ENCODE measurements at places on chromosomes 3 and 15.

GRCh38 chr3:113103588-113103987, 107.8 kb upstream of the BOC start:
- no peak for DNase-seq

DNA sequence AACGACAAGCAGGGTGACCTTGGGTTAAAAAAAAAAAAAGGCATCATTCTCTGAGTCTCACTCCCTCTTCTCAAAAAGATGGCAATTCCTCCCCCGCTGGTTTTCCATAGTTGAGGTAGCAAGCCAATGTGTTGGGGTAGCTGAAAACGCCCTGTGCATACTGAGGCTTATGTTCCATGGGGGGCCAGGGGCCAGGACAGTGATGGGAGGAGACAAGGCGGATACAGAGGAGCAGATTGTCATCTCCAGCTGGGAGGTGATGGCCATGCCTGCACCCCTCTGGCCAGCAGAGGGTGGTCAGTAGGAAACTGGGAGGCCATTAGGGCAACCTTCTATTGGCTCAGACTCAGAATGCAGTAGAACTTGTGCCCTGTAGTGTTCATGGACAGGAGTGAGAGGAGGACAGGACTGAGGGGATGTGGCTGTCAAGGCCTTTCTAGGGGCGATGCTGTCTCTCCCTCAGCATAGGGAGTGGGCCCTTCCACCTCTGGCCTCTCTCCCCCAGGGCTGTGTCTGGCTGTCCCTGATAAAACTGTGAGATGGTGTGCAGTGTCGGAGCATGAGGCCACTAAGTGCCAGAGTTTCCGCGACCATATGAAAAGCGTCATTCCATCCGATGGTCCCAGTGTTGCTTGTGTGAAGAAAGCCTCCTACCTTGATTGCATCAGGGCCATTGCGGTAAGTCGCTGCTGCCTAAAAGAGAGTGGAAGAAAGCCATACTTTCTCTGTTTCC, 1.9 kb downstream of the TF start:
- no peak for DNase-seq

GRCh38 chr3:191235331-191236314, 36.6 kb downstream of the OSTN start:
- no peak for DNase-seq

GRCh38 chr3:43953814-43954692, 263.3 kb downstream of the ABHD5 start:
- DNase-seq: no peak

DNA sequence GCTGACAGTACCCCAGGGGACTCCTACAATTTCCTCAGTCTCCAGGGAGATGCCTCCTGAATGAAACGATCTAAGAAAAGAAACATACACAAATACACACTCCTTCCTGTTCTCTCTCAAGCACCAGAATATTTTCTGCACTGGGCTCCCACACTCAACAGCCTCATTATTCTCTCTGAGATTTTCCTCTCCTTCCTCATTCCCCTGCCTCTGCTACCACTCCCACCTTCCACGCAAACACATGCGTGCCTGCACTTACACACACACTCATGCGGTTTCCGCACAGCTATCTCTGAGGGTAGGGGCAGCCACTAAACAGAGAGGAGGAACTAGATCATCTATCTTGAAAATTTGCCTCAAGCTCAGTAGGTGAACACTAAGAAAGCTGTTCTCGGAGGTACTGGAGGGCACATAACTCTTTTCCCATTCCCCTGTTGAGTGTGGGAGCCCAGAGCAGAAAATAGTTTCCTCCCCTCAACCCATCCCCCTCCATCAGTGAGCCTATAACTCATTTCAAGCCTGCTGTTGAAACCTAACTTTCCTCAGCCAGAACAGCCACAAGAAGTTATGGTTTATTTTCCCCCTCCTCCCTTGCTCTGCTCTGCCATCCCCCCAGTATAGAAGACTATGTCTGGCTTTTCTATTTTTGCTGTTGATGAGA, 30.5 kb upstream of the TIPARP start:
- no peak for DNase-seq

- DNase-seq: no peak
Measured at GRCh38 chr3:74623261-74623836, 8.9 kb upstream of the CNTN3 start.

- no peak for DNase-seq
Measured at GRCh38 chr15:101307048-101307896, 12.2 kb upstream of the SNRPA1 start.

GRCh38 chr15:43441316-43441715, 51.6 kb downstream of the TP53BP1 start:
- DNase-seq: no peak

GRCh38 chr3:126212620-126213378, 32.4 kb upstream of the ALDH1L1 start:
- no peak for DNase-seq

DNA sequence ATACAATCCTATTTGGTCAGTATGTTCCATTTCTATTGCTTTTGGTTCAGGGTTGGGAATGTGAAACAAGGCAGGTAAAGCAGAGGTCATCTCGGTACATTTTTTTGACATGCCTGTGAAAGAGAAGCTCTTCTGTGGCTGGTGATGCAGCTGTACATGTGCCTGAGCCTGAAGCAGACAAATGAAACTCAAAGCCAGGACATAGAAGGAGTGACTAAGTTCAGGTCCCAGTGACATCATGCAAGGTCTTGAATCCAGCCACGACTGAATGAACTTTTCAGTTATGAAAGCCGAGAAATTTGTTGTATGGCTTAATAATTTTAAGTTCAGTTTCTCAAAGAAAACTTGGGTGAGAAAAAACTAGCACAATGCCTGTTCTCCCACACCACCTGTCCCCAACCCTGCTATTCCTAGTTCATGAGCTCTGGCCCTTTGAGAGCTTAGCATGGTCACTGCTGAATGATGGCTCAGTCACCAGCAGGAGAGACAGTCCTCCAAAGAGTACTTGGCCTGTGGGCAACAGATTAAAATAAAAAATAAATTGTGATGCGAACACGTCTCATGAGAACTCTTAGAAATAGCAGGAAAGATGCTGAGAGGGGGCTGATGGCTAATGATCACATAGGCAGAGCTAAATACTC, 600.2 kb upstream of the GRM7 start:
- no peak for DNase-seq

DNA sequence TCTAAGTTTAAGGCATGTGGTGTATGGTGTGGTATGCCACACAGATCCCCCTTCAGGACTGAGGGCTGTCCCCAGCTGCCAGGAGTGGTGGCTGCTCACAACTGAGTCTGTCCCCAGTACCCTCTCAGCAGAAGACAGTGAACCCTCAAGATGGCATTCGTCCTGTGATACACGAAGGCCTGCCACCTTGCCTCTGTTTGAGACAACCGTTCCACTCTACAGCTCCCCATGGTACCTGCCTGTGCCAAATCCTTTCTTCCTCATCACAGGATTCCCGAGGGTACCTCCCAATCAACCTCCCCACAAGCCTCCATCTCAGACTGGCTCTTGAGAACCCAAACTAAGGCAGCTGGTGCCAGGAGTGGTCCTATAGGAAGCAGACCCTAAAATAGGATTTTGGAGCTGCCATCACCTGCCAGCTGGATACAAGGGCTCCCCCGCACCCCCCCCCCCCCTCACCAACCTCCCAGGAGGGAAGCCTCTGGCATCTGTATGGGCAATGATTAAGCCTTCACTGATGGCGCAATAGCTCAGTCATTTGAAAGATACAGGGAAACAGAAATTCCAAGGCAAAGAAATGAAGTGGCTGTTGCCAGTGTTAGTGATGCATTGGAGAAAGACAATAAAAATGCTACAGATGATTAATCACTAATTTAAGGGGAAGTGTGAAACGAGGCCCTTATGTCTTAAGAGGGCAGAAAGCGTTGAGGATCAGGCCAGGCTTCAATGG, 230.0 kb upstream of the LYSMD4 start:
- no peak for DNase-seq

DNA sequence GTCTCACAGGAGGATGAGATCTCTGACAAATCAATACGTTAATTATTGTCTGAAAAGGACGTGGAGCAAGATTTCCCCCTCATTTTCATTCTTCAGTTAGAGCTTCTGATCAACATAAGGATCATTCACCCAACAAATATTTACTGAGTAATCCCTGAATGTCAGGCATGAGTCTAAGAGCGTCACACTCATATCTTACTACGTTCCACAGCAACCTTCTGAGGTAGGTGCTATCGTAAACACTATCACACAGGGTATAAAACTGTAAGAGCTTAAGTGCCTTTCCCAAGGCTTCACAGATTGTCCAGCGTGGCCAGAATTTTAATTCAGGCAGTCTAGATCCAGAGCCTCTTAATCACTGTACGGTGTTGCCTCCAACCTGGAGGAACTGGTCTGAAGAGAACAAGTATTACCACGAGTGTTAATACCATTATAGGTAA, 10.6 kb upstream of the TM4SF1 start:
- DNase-seq: no peak

DNA sequence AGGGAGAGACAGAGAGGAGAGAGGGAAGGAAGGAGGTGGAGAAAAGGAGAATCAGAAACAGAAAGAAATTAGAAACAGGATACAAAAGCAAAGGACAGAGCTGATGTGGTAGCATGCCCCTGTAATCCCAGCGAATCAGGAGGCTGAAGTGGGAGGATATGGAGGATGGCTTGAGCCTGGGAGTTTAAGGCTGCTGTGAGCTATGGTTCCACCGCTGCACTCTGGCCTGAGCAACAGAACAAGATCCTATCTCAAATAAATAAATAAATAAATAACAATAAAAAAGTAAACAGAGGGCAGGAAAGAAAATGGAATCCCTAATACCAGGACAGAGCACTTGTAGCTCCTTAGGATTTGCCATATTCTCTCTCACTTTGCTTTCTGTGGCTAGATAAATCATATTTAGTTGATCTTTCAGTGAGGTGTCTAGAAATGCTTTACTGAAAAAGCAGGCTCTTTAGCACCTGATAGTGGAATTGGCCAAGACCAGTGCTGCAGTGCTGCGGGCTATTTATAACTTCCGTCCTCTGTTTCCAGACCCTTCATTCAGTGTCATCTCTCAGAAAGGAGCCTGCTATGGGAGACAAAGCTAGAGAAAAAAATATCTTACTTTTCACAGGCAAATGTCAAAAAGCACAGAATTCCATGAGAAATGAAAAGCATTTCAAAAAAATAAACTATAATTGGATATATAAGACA, 20.0 kb upstream of the SLC28A2 start:
- DNase-seq: no peak

- no peak for DNase-seq
Measured at GRCh38 chr15:65577129-65577996, 33.6 kb downstream of the INTS14 start.

GRCh38 chr3:141378556-141378955, 10.3 kb downstream of the ZBTB38 start:
- no peak for DNase-seq

DNA sequence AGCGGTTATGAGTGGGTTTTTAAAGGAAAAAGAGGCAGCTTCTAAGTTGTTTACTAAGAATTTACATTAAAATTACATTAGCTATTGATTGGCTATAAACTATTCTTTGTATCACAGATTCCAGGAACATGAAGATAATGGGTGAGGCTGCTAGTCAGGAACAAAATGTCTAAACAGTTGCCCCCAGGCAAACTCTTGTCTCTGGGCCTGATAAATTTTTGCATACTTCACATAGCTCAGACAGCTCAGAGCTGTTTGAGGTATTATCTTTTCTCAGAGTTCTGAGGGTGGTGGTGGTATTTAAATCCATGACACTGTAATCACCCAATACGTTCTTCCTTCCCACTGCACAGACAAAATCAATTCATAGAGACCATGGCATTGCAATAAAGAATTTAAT, 2.1 kb upstream of the HACD2 start:
- DNase-seq: no peak

- DNase-seq: no peak
Measured at GRCh38 chr3:7917443-7918151, 584.0 kb upstream of the LMCD1 start.

GRCh38 chr15:68875377-68876116, 54.8 kb upstream of the SPESP1 start:
- DNase-seq: peak; percentile 91

Data from stimulated activated CD4-positive, alpha-beta T cell treated with anti-CD3 and anti-CD28 coated beads, Interleukin-1b, Interleukin-23, amount 100 ng/mL, for 1 hour (primary cell).